ENCODE measurements at places on chromosomes 12 and 14. TPM values are rescaled to one million over a fixed set of nuclear protein-coding genes. Genes with fewer than 3 reads are reported as not detected.

The PSMC1 gene
- total RNA-seq: 102 TPM

The PDZRN4 gene
- total RNA-seq: not detected

The RNU6-8 gene
- total RNA-seq: not detected

- H3K4me1 ChIP-seq: peaks cover 54% of the 10 kb centered on the region
- DNase-seq: no peak
- H3K36me3 ChIP-seq: peaks cover 45% of the 10 kb centered on the region
- no peaks in the 10 kb centered on the region for H3K27me3 ChIP-seq
- no peak overlapping the region for H3K4me3 ChIP-seq
- H3K27ac ChIP-seq: no peak overlapping the region
Measured at GRCh38 chr14:50658203-50658602, 9.9 kb downstream of the SAV1 start.

DNA sequence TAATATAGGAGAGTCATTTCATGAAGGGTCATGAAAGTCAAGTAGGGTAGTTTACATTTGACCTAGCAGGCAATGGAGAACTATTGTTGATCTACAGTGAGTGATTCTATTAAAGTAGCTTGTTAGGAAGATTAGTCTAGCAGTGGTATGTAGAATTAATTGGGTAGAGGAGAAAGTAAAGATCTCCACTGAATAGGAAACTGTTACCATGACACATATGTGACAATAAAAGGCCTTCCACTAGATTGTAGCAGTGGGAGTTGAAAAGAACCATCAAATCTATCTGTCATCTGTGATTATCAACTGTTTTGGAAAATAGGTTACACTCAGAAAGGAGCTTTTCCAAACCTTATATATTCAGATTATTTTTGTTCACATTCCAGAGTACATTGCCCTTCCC is 92.3 kb downstream of the SOX5 start:
- DNase-seq: no peak
- no peak overlapping the region for H3K27ac ChIP-seq
- H3K27me3 ChIP-seq: no peaks in the 10 kb centered on the region
- peaks cover 6% of the 10 kb centered on the region for H3K4me1 ChIP-seq
- peaks cover 3% of the 10 kb centered on the region for H3K36me3 ChIP-seq
- no peak overlapping the region for H3K4me3 ChIP-seq

GRCh38 chr14:92783813-92784431 is 10.2 kb upstream of the GOLGA5 start:
- peaks cover 13% of the 10 kb centered on the region for H3K4me1 ChIP-seq
- H3K27ac ChIP-seq: no peak overlapping the region
- DNase-seq: no peak
- no peaks in the 10 kb centered on the region for H3K36me3 ChIP-seq
- no peaks in the 10 kb centered on the region for H3K27me3 ChIP-seq

The SLCO1B1 gene
- not detected for total RNA-seq

DNA sequence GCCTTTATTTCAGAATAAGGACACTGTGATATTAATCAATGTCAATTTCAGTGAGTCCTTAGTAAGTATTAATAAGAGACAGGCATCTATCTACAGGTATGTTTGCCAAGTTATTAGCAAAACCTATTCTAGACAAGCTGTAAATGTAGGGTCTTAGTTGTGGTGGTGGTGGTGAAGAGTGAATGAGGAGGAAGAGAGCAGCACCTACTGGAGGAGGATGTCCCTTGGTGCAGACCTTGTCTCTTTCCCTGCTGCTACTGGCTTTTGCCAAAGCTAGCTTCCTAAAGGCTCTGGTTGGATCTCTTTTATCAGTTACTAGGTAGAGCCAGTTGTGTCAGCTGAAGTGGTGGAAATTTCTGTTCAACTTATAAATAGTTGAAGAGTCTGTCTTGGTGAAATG is 304.8 kb upstream of the ATP2B1 start:
- DNase-seq: no peak
- H3K36me3 ChIP-seq: no peaks in the 10 kb centered on the region
- peaks cover 16% of the 10 kb centered on the region for H3K4me1 ChIP-seq
- no peak overlapping the region for H3K4me3 ChIP-seq
- no peak overlapping the region for H3K27ac ChIP-seq
- H3K27me3 ChIP-seq: no peaks in the 10 kb centered on the region

GRCh38 chr12:108196921-108197320 is 67.8 kb downstream of the WSCD2 start:
- DNase-seq: no peak
- peaks cover 6% of the 10 kb centered on the region for H3K4me1 ChIP-seq
- no peak overlapping the region for H3K27ac ChIP-seq
- no peaks in the 10 kb centered on the region for H3K36me3 ChIP-seq
- peaks cover 6% of the 10 kb centered on the region for H3K27me3 ChIP-seq

DNA sequence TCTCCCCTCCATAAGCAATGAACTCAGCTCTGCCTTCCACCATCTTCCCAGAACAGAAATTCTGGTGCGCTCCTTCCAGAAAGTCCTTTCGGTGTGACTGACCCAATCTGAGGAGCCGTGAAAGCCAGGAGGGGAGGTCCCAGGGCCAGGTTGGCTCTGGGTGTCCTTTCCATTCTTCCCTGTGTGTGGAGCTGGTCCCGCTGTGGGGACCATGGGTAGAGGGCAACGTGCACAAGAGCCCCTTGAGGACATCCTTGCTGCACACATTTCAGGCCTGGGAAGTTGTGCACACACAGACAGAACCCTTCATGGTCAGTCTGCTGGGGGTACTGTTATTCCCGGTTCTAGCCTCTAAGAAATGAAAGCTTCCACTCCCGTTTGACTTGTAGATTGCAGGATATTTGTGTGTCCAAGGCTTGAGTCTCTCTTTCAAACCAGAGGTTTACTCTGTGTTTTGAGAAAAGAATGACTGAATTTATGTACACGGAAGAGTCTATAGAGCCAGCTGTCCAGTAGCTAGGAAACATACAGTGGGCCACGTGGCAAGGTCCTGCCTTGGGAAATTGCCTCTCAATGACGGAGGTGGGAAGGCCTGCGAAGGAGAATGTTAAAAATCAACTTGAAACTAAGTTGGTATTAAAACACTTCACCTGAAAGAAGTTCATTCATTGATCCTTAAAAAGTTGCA is 10.1 kb downstream of the NFKBIA start:
- no peak overlapping the region for H3K27ac ChIP-seq
- H3K4me1 ChIP-seq: peaks cover 27% of the 10 kb centered on the region
- peaks cover 10% of the 10 kb centered on the region for H3K36me3 ChIP-seq
- no peak overlapping the region for H3K4me3 ChIP-seq
- DNase-seq: no peak

The ATG2B gene
- total RNA-seq: 19.4 TPM

DNA sequence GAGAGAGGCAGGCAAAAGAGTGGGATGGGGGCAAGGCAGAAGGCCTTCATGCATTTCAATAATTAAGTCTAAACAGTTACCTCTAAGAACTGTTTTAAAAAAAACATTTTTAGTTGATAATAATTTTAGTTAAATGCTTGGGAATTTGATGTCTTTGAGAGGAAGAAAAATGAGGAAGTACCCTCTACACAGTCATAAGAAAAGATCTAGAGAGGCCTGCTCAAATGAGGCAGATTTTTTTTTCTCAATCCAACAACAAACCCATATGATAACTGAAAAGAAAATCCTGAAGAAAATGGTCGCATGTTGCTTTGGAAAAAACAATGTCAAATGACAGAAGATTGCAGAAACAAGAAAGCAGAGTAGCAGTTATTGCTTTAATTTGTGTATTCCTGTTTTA is 25.6 kb downstream of the SINHCAF start:
- H3K27me3 ChIP-seq: no peaks in the 10 kb centered on the region
- H3K4me3 ChIP-seq: peak overlapping the region; percentile 65
- DNase-seq: no peak
- peak overlapping the region; percentile 95 for H3K27ac ChIP-seq
- peaks cover 84% of the 10 kb centered on the region for H3K36me3 ChIP-seq

GRCh38 chr12:72872996-72873395 is 600.8 kb downstream of the TRHDE start:
- H3K4me3 ChIP-seq: no peak overlapping the region
- H3K4me1 ChIP-seq: no peaks in the 10 kb centered on the region
- no peak overlapping the region for H3K27ac ChIP-seq
- no peaks in the 10 kb centered on the region for H3K36me3 ChIP-seq
- DNase-seq: no peak

The TPH2 gene
- total RNA-seq: not detected

GRCh38 chr14:70735043-70735442 is 74.3 kb downstream of the MAP3K9 start:
- no peaks in the 10 kb centered on the region for H3K27me3 ChIP-seq
- H3K36me3 ChIP-seq: peaks cover 81% of the 10 kb centered on the region
- no peak for DNase-seq
- H3K4me1 ChIP-seq: no peaks in the 10 kb centered on the region
- no peak overlapping the region for H3K27ac ChIP-seq

DNA sequence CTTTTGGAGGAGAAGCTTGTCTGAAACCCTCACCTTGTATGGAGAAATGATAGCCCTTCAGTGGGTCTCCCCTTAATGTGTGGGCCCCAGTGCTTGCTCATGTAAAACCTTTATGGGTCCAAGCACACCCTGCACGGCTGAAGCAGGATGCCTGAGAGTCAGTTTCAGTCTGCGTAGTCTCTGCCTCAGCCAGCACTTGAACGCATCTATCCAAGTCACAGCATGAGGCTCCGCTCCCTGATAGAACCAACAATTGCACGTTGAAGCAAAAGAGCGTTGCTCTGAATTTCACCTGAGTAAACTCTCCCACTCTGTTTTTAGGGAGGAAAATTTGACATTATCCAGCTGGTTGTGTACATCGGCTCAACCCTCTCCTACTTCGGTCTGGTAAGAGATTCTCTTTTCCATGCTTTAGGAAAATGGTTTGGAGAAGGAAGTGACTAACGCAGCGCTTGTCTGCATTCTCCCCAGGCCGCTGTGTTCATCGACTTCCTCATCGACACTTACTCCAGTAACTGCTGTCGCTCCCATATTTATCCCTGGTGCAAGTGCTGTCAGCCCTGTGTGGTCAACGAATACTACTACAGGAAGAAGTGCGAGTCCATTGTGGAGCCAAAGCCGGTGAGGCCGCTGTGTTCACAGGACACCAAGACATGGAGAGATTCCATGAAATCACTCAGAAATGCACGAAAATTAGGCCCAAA is 33.0 kb upstream of the P2RX4 start:
- DNase-seq: no peak
- no peak overlapping the region for H3K4me3 ChIP-seq
- H3K36me3 ChIP-seq: peaks cover 8% of the 10 kb centered on the region
- H3K4me1 ChIP-seq: peaks cover 11% of the 10 kb centered on the region

DNA sequence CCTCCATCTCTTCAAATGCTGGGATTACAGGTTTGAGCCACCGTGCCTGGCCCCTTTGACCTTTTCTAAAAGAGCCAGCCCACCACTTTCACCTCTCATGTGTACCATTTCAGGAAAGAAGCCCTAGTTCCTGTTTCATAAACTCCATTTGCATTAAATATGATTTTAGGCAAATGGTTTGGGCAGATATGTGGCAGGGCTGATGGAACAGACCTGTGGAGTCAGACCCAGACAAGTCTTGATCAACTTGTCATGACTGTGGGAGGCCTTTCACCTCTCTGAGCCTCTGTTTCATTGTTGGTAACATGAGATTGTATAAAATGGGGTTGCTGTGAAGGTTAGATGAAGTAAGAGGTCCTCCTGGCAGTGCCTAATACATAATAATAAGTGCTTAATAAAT is 5.2 kb upstream of the MAP3K9 start:
- DNase-seq: no peak
- H3K4me3 ChIP-seq: no peak overlapping the region
- H3K27ac ChIP-seq: no peak overlapping the region
- peaks cover 26% of the 10 kb centered on the region for H3K4me1 ChIP-seq
- H3K27me3 ChIP-seq: peaks cover 5% of the 10 kb centered on the region

The SLC8A3 gene
- 0.13 TPM for total RNA-seq

GRCh38 chr12:52515927-52516831 is 4.0 kb downstream of the KRT5 start:
- H3K27ac ChIP-seq: no peak overlapping the region
- H3K4me3 ChIP-seq: no peak overlapping the region
- no peaks in the 10 kb centered on the region for H3K4me1 ChIP-seq
- no peaks in the 10 kb centered on the region for H3K27me3 ChIP-seq
- H3K36me3 ChIP-seq: no peaks in the 10 kb centered on the region

DNA sequence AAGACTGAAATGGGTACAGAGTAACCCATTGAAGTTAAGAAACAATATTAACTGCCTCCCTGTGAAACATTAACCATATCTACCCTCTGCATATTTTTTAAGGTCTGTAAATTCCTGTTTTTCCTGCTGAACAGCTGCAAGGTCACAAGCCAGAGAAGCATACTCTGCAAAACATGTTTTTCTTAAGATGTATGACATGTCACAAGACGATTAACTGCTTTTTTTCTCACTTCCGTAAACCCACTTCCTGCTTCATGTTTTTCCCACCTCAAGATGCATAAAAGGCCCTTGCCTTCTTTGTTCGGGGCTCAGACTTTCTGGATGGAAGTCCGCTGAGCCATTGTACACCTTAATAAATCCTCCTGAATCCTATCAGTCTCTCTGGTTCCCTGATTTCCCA is 504.7 kb upstream of the MIS18BP1 start:
- no peak for DNase-seq
- H3K27ac ChIP-seq: no peak overlapping the region
- H3K4me3 ChIP-seq: no peak overlapping the region

- no peaks in the 10 kb centered on the region for H3K27me3 ChIP-seq
- no peak overlapping the region for H3K4me3 ChIP-seq
- H3K4me1 ChIP-seq: no peaks in the 10 kb centered on the region
Measured at GRCh38 chr14:30142216-30142615, 214.6 kb upstream of the PRKD1 start.

DNA sequence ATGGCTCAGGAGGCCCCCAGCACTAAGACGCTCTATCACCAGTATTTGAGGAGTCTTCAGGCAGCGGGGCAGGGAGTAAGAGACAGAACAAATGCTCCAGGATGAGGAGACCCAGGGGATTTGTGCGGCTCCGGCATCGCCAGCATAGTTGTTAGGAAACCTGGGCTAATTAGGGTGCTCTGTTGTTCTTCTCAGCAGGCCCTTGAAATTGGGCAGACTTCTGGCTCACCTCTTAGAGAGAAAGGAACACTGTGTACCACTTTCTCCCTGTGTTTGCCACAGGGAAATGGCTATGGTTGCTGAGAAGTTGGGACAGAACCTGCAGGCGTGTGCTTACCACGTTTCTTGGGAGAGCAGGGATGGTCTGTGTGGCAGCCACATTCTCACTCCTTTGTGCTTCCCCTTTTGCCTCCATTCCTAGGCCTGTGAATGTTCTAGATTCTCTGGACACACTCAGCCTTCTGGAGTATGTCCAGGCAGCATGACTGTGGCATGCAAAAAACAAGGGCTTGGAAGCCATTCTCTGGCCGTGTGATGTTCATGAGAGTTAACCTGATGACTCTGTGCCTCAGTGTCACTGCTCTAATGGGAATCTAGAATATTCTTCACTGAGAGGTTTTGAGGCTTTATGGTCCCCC is 109.0 kb downstream of the CHST11 start:
- H3K27ac ChIP-seq: peak overlapping the region; percentile 5
- H3K27me3 ChIP-seq: no peaks in the 10 kb centered on the region
- no peak for DNase-seq
- H3K4me3 ChIP-seq: no peak overlapping the region
- H3K4me1 ChIP-seq: peaks cover 57% of the 10 kb centered on the region

- H3K36me3 ChIP-seq: no peaks in the 10 kb centered on the region
- no peaks in the 10 kb centered on the region for H3K27me3 ChIP-seq
Measured at GRCh38 chr14:84961637-84962036, 568.3 kb upstream of the FLRT2 start.

The IFNG-AS1 gene
- 3.2 TPM for total RNA-seq

The TDRD9 gene
- 3.1 TPM for total RNA-seq

GRCh38 chr12:10160617-10161385 is 11.1 kb downstream of the OLR1 start:
- no peak overlapping the region for H3K27ac ChIP-seq
- H3K27me3 ChIP-seq: peaks cover 3% of the 10 kb centered on the region
- no peak for DNase-seq
- H3K4me1 ChIP-seq: peaks cover 29% of the 10 kb centered on the region
- H3K36me3 ChIP-seq: no peaks in the 10 kb centered on the region
- no peak overlapping the region for H3K4me3 ChIP-seq

- no peak overlapping the region for H3K27ac ChIP-seq
- H3K27me3 ChIP-seq: no peaks in the 10 kb centered on the region
- no peaks in the 10 kb centered on the region for H3K36me3 ChIP-seq
- no peak overlapping the region for H3K4me3 ChIP-seq
- DNase-seq: no peak
Measured at GRCh38 chr14:48125654-48126053, 450.2 kb upstream of the MDGA2 start.

Measured in activated B cell treated with CpG ODN at 0.5 μM for 24 hours (primary cell).